ENCODE measurements at places on chromosomes 2 and 18. TPM values are rescaled to one million over a fixed set of nuclear protein-coding genes. Genes with fewer than 3 reads are reported as not detected.

GRCh38 chr18:59357928-59358327 lies 1.1 kb downstream of the LMAN1 start:
- H3K4me1 ChIP-seq: peaks cover 35% of the 10 kb centered on the region
- peak; percentile 90 for DNase-seq
- peak overlapping the region; percentile 92 for H3K27ac ChIP-seq
- peaks cover 37% of the 10 kb centered on the region for H3K36me3 ChIP-seq
- H3K4me3 ChIP-seq: peak overlapping the region; percentile 96

DNA sequence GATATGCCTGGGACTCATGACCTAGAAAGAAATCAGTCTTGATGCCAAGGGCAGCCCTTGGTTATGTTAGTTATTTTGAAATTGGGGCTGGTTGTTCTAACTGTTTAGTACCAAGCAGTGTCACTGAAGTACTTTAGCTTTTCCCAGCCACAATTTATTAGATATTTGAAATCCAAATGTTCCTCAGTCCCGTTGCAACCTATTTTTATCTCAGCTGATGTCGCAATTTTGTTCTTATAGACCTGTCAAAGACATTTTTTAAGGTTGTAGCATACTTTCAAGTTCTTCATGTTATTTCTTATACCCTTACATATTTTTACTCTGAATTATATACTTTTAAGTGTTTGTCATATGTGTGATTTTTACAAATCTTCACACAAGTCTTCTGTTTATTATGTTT lies 100.1 kb downstream of the LRP1B start:
- no peaks in the 10 kb centered on the region for H3K36me3 ChIP-seq
- H3K4me3 ChIP-seq: no peak overlapping the region
- H3K27ac ChIP-seq: no peak overlapping the region
- DNase-seq: no peak

- no peak overlapping the region for H3K4me3 ChIP-seq
- no peaks in the 10 kb centered on the region for H3K36me3 ChIP-seq
- peak; percentile 26 for DNase-seq
- H3K4me1 ChIP-seq: no peaks in the 10 kb centered on the region
- no peaks in the 10 kb centered on the region for H3K27me3 ChIP-seq
- no peak overlapping the region for H3K27ac ChIP-seq
Observed at GRCh38 chr2:197033222-197033621, 106.7 kb upstream of the PGAP1 start.

DNA sequence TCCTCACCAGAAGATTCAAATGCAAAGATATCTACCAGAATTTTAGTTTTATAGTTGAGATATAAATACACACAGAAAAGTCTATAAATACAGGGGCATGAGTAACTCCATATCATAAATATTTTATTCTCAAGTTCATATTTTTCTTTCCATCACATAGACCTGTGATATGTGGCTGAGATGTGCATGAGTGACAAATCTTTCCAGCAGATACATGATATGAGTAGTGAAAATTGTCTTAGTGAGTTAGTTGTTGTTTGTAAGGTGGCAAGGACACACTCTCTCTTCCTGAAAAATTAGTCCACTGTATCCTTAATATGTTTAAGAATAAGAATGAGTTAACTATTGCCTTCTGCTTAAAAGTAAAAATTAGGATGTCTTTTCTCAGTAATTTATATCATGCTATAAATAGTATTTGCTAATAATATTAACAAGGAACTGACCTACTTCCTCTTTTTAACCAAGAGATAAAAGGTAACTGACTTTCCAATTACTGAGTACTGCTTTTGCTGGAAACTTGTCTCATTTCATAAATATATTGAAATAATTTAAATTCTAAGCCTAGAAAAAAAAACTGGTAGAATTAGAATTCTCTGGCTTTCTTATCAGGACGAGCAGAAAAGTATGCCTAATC lies 85.2 kb upstream of the SESTD1 start:
- no peak for DNase-seq
- no peaks in the 10 kb centered on the region for H3K36me3 ChIP-seq
- no peak overlapping the region for H3K27ac ChIP-seq

KCNJ3 gene
- total RNA-seq: not detected

STARD6 gene
- not detected for total RNA-seq

IGFBP5 gene
- 117 TPM for total RNA-seq

SCN7A gene
- not detected for total RNA-seq
